Mesothelial cell of epicardium (in vitro differentiated cells): ENCODE measurements at places on chromosomes 16 and 17. TPM values are rescaled to one million over a fixed set of nuclear protein-coding genes. Genes with fewer than 3 reads are reported as not detected.
A peak's percentile ranks its signal among the peaks of the same experiment; 100 is the strongest.

DNA sequence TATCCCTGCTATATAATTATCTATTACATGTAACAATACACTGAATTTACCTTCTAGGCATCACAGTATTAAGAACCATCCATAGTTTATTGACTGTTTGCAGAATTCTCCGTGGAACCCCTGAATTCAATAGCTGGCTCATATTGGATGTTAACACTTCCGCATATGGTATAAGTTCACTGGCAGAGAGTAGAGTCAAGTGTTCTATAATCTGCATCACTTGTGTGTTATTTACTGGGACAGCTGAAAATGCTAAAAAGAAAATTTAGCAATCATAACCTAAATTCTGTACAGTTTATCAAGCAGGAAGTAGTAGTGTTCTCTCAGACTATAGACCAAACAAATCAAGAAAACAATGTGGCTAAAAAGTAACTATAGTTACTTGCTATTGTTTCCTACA, 14.5 kb upstream of the BRIP1 start:
- H3K36me3 ChIP-seq, result peaks cover 11% of the 10 kb centered on the region
- H3K4me1 ChIP-seq, result no peaks in the 10 kb centered on the region
- no peak overlapping the region for H3K4me3 ChIP-seq
- H3K27ac ChIP-seq, result no peak overlapping the region
- no peaks in the 10 kb centered on the region for H3K27me3 ChIP-seq

DNA sequence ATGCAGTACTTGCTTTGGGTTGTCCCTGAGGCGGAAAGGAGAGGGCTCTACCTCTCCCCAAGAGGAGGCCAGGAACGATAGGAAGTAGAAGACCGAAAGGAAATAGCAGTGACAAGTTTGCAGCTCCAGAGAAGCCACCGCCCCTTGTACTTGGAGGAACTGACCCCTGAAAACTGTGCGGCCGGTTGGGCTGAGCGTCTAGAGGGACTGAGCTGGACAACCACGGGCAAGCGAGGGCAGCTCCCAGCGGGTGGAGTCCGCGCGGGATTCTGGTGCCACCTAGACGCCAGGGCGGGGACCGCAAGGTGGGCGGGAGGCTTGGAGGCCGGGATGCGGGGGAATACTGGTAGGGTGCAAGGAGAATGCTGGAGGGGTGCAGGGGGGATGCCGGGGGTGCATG, 1.3 kb upstream of the SLC6A4 start:
- peaks cover 23% of the 10 kb centered on the region for H3K4me1 ChIP-seq
- no peak for DNase-seq
- peak overlapping the region; percentile 29 for H3K4me3 ChIP-seq
- H3K36me3 ChIP-seq, result no peaks in the 10 kb centered on the region
- H3K27ac ChIP-seq, result no peak overlapping the region

- no peak overlapping the region for H3K27ac ChIP-seq
- H3K27me3 ChIP-seq, result no peaks in the 10 kb centered on the region
- peaks cover 12% of the 10 kb centered on the region for H3K4me1 ChIP-seq
Measured at GRCh38 chr17:80694085-80694991, 149.7 kb downstream of the RPTOR start.

GRCh38 chr16:51834794-51835193, 683.7 kb upstream of the SALL1 start:
- no peak overlapping the region for H3K4me3 ChIP-seq
- H3K27me3 ChIP-seq, result peaks cover 2% of the 10 kb centered on the region
- H3K4me1 ChIP-seq, result peaks cover 5% of the 10 kb centered on the region
- DNase-seq, result no peak
- no peak overlapping the region for H3K27ac ChIP-seq
- no peaks in the 10 kb centered on the region for H3K36me3 ChIP-seq

DNA sequence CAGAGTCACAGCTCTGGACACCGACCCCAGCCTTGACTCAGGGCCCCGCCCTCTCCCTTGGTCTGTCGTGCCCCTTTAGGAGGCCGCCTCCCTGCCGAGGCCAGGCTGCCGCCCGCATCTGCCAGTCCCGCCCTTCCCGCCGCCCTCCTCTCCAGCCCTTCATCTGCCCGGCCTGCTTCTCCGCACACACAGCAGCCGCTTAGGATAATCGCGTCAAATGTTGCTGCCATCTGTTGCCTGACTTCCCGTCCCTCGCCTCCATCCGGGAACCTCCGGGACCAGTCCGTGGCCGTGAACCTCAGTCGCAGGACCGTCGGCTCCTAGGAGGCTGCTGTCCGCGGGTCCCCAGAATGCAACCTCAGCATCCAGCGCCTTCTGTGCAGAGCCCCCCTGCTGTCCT, 11.9 kb downstream of the GSE1 start:
- H3K27me3 ChIP-seq, result no peaks in the 10 kb centered on the region
- H3K36me3 ChIP-seq, result peaks cover 18% of the 10 kb centered on the region
- H3K4me3 ChIP-seq, result no peak overlapping the region

DNA sequence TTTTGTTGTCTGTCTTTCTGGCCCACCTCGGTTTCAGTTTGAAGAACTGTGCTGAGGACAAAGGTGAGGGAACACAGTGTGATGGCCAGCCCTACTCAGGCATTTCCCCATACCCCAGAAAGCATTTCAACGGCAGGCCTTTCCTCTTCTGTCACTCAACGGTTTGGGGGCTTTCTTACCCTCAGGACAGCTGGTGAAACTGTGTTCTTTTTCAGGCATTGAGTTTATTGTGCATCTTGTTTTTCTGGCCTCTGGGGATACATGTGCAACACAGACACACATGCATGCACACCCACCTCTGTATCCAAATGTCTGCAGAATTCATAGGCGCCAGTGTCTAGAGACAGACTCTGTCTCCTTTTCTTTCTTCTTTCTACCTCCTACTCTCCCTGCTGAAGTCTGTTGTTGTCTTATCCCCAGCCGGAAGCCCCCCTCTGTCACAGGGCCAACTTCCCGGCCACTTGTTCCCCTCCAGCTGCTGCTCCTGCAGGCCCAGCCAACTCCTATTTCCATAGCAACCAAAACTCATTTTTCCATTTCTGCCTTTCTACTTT, 17.0 kb downstream of the CHD9 start:
- peaks cover 35% of the 10 kb centered on the region for H3K36me3 ChIP-seq
- no peaks in the 10 kb centered on the region for H3K27me3 ChIP-seq
- peak overlapping the region; percentile 27 for H3K4me3 ChIP-seq
- H3K27ac ChIP-seq, result peak overlapping the region; percentile 85
- H3K4me1 ChIP-seq, result peaks cover 10% of the 10 kb centered on the region
- DNase-seq, result peak; percentile 62

Gene IKZF3
- total RNA-seq, result 0.58 to 0.75 TPM (median 0.67 TPM) in 3 replicates

Gene SLC16A11
- 4.1 to 5.1 TPM (median 4.2 TPM) in 3 replicates for total RNA-seq

- peaks cover 15% of the 10 kb centered on the region for H3K4me1 ChIP-seq
- no peak overlapping the region for H3K4me3 ChIP-seq
- peaks cover 23% of the 10 kb centered on the region for H3K36me3 ChIP-seq
- no peaks in the 10 kb centered on the region for H3K27me3 ChIP-seq
- DNase-seq, result no peak
Measured at GRCh38 chr17:17890773-17891759, 54.3 kb upstream of the SREBF1 start.

DNA sequence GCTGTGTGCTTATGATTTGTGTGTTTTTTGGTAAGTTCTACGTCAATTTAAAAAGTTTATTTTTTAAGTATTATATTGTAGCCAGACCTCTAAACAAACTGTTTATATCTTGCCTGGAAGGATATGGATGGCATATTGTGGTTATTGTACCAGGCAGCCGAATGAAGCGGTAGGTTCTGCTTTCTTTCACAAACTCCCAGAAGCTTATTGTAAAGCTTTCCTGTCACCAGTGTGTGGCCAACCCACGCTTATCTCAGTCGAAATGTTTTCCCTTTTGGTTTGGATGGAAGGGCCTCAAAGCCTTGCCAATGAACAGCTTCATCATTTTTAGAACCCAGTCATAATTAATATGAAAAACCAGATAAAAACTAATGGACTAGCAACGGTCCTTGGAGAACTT, 53.1 kb downstream of the CYB5B start:
- DNase-seq, result no peak
- no peaks in the 10 kb centered on the region for H3K27me3 ChIP-seq
- peak overlapping the region; percentile 63 for H3K27ac ChIP-seq
- H3K4me1 ChIP-seq, result peaks cover 27% of the 10 kb centered on the region
- H3K36me3 ChIP-seq, result peaks cover 3% of the 10 kb centered on the region

Gene KCNAB3
- 18.4 to 18.8 TPM (median 18.5 TPM) in 3 replicates for total RNA-seq

DNA sequence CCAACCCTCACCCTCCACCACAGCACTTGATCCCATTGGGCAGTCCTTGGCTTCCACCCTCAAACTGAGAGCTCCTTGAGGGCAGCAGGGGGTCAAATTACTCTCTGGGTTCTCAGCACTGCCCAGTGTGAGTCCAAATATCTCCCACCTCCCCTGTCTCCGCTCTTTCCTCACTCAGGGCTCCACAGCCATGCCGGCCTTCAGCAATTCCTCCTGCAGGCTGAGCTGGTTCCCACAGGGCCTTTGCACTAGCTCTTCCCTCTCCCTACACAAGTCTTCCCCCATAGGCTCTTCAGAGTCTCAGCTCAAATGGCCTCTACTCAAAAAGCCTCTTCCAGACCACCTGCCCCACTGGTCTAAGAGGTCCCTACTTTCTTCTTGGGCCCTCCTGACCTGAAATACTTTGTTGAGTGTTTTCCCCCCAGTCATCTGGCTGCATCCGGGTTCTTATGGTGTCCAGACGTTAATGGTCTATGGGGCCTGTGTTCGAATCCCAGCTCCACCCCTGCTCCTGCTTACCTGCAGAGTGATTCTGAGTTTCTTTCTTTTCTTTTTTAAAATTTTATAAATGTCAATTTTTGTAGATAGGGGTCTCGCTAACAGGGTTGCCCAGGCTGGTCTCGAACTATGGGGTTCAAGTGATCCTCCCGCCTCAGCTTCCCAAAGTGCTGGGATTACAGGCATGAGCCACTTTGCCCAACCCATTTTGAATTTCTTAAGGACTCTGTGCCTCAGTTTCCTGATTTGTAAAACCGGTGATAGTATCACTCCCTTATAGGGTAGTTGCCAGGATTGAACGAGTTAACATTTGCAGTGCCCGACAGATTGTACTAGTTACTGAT, 973 bp upstream of the IL4R start:
- no peaks in the 10 kb centered on the region for H3K4me1 ChIP-seq
- peak overlapping the region; percentile 84 for H3K4me3 ChIP-seq
- no peak for DNase-seq
- H3K27ac ChIP-seq, result no peak overlapping the region
- no peaks in the 10 kb centered on the region for H3K36me3 ChIP-seq

Gene SMARCE1
- total RNA-seq, result 162 to 163 TPM (median 162 TPM) in 3 replicates

- peaks cover 2% of the 10 kb centered on the region for H3K4me1 ChIP-seq
- H3K4me3 ChIP-seq, result no peak overlapping the region
- no peaks in the 10 kb centered on the region for H3K36me3 ChIP-seq
- no peak for DNase-seq
- no peak overlapping the region for H3K27ac ChIP-seq
Measured at GRCh38 chr17:14748036-14748710, 447.3 kb downstream of the HS3ST3B1 start.

DNA sequence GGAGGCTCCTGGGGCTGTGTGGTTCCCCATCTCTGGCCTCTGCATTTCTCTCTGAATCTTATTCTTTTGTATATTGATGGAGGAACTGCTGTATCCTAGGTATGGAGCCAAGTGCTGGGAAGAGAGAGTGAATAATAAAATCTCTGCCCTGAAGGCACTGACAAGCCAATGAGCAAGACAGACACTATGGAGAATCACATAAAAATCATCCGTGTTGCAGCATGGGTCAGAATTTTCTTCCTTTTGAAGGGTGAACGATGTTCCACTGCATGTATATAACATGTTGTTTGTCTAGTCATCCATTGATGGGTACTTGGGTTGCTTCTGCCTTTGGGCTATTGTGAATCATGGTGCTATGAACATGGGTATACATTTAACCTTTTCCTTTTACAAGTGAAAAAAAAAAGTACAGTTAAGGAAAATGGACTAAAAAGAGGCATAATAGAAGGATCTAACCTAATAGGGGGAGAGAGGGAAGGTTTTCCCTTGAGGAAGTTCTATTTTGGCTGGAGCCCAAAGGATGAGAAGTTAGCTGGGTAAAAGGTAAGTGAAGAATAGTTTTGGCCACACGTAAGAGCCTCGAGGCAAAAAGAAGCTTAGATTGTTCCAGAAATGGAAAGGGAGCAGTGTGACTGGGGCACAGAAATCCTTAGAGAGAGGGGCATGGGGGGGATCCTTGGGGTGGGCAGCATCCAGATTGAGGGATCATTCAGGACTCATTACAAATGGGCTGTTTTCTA, 32.3 kb upstream of the GNA13 start:
- no peak overlapping the region for H3K27ac ChIP-seq
- no peaks in the 10 kb centered on the region for H3K27me3 ChIP-seq
- no peak for DNase-seq
- H3K36me3 ChIP-seq, result no peaks in the 10 kb centered on the region

DNA sequence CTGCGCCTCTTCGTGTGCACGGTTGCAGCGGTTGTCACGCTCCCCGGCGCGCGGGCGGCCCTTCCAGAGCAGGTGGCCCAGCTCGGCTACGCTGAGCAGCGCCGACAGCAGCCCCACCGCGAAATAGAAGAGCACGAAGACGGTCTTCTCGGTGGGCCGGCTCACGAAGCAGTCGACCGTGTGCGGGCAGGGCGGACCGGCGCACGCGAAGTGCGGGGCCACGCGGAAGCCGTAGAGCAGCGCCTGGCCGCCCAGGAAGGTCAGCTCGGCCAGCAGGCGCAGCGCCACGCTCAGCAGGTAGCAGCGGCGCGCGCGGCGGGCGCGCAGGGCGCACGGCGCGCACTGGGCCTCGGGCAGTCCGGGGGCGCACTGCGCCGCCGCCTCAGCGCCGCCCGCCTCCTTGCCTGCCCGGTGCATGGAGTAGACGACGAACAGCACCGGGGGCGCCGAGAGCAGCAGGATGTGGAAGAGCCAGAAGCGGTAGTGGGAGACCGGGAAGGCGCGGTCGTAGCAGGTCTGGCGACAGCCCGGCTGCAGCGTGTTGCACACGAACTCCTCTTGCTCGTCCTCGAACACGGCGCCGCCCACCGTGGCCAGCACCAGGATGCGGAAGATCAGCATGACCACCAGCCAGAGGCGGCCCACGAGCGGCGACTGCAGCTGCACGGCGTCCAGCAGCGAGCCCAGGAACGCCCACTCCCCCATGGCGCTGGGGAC, 1.3 kb downstream of the GJD3 start:
- H3K4me3 ChIP-seq, result peak overlapping the region; percentile 72
- peak; percentile 51 for DNase-seq
- H3K27ac ChIP-seq, result peak overlapping the region; percentile 39
- peaks cover 13% of the 10 kb centered on the region for H3K4me1 ChIP-seq
- peaks cover 23% of the 10 kb centered on the region for H3K27me3 ChIP-seq

DNA sequence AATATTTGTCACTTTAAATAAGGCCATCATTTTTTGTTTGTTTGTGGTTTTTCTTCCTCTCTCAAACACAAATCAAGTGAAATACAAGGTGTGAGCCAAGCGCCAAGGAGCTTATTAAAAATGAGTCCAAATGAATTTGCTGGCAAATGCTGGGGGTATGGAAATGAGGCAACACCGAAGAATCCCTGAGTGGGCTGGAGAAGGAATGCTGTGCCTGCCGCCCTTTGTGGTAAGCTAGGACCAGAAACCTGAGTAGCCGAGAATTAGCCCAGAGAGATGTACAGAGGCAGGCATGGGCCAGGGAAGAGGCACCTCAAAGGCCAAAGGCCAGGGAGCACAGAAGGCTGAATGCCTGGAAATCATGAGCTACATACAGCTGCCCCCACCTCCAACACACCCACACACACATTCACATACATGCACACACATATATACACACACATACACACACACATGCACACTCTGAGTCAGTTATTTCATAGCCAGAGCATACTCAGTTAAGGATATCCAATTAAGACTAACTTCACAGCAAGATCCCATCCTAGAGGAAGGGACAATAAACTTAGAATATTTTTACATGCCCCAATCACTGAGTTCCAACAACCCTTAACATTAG, 266.1 kb upstream of the DYNLRB2 start:
- no peaks in the 10 kb centered on the region for H3K4me1 ChIP-seq
- H3K27me3 ChIP-seq, result peaks cover 12% of the 10 kb centered on the region
- H3K4me3 ChIP-seq, result no peak overlapping the region
- H3K27ac ChIP-seq, result no peak overlapping the region
- DNase-seq, result no peak
- no peaks in the 10 kb centered on the region for H3K36me3 ChIP-seq
